ENCODE measurements at places on chromosomes 3 and 15.
A peak's percentile ranks its signal among the peaks of the same experiment; 100 is the strongest.

GRCh38 chr15:75360391-75360790, 8.0 kb downstream of the MAN2C1 start:
- peak; percentile 65 for DNase-seq

- DNase-seq, result peak; percentile 98
Observed at GRCh38 chr3:155890671-155891190, 20.3 kb downstream of the GMPS start.

DNA sequence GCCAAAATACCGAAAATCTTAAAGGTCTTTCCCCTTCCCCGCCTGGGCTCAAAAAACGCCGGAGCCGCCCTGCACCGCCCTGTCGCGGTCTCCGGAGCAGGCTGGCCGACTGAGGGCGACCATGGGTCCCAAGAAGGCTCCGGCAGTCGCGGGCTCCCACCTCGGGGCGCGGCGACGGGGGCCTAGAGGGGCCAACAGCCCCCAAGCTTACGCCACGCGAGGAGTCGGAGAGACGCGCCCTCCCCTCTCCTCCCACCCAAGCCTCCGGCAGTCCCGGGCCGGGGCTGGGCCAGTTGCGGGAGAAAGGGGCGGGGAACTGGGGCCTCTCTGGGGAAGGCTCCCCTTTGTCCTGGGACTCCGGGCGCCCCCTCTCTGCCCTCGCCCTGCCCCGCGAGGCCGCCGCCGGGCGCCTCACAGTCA, 69.2 kb downstream of the GOLGA8B start:
- DNase-seq, result peak; percentile 15

- peak; percentile 50 for DNase-seq
Observed at GRCh38 chr3:9769426-9770275, at the start of gene CAMK1. TSS of gene CAMK1 (minus strand) at chr3:9769947. CDS start at chr3:9767749, 2,198 bp downstream.

DNA sequence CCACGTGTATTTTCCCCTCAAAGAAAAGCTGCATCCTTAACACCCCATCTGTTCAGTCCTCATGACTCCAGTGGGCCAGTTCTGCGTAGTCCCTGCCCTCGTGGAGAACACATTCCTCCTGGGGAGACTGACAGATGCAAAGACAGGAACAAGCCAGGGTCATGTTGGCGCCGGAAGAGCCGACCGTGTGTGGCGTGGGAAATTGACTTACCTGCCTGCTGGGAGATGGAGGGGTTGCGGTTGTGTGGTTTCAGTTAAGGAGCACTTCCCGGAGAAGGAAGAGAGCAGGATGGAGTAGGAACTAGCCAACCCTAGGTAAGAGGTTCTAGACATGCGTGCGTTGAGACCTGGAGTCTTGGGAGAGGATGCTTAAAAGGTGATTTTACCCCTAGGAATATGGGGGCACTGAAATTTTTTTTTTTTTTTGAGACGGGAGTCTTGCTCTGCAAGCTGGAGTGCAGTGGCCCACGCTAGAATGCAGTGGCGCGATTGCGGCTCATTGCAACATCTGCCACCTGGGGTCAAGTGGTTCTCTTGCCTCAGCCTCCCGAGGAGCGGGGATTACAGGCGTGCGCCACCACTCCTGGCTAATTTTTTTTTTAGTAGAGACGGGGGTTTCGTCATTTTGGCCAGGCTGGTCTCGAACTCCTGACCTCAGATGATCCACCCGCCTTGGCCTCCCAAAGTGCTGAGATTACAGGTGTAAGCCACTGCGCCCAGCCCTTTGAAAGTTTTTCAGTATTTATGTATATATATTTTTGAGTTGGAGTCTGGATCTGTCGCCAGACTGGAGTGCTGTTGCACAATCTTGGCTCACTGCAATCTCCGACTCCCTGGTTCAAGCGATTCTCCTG, 1.4 kb downstream of the VHL start:
- no peak for DNase-seq

DNA sequence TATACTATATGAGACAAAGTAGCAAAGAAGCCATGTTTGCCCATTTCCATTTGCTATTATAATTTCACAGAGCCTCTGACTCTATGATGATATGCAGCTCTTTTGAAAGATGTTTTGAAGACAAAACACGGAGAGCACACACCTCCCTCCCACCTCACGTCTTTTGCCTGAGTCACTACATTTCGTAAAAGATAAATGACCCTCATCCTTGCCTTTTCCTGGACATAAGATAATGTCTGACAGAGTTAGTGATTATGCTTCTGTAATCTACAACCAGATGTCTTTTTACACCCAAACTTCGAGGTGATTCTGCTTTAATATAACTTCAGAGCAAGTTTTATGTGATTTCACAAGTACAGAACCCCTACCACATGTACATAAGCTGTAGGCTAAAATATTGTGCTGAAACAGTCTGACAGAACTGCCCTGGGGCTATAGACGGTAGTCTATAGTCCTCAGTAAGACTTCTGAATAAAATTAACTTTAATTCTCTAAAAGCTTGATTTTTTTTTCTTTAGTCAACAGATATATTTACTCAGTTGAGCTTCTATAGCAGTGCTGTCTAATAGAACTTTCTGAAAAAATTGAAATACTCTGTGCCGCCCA, 99.9 kb downstream of the CD200R1L start:
- DNase-seq, result no peak

DNA sequence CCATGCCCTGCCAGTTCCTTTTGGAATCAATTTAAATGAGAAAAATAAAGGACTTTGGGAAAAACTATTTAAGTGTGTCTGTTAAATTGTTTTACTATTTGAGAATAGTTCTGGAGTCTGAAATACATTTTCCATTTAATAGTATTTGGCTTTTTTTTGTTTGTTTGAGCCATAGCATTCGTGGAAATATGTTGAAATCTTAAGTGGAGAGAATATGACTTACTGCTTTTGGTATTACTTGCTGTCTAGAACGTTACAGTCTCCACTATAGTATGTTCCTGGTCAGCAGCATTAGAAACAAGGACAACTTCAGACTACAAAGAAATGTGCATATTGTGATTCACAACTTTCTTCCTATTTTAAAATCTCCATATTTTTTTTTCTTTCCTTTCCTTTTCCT, 179.4 kb downstream of the GHSR start:
- DNase-seq, result no peak

DNA sequence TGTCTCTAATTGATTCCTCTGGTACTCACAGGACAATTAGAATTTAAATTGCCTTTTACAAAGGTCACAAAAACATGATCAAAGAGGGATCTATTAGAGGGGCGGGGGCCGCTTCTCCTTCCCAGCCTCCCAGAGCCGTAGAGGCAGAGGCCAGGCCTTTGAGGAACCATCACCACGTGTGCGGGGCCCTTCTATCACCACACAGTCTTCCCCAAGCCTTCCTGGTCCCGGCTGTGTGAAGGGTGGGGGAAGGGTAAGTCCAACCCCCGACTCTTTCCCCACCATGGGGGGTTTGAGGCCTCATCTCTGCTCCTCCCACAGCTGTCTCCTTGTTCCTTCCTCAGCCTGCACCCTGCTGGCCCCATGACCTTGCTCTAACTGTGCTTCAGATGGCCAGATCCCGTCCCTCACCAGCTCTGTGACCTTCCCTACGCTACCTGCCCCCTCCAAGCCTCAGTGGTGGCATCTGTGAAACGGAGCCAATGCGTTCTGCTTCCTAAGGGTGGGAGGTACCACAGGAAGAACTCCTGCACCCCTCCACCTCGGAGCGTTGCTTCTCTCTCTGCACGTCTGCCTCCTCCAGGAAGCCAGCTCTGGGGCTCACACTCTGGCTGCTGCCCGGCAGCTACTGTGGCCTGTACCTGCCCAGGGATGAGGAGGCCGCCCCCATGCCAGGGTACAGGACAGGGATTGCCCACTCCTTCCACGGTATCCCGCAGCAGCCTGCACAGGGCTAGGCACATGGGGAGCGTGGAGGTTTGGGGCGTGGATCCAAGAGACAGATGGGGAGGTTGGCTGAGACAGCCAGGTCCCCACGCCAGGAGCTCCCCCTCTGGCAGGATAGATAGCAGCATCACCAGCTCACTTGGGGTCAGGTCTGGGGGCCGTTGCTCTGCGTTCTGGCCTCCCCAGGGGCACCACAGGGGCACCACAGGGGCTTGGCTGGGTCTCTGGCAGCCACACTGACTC, 83.8 kb downstream of the LINGO1 start:
- DNase-seq, result no peak

DNA sequence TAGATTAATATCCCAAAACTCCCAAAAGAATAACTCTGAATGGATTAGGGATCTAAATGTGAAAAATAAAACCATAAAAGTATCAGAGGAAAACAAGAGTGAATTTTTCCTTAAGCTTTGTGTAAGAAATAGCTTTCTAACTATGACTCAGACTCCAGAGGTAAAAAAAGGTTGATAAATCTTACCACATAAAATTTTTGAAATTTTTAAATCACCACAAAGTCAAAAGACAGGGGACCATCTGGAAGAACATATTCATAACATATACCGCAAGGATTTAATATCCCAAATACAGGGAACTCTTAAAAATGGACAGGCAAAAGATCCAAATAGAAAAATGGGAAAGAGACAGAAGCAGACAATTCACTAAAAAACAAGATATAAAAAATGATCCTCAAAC, 145.0 kb downstream of the ARNT2 start:
- no peak for DNase-seq

GRCh38 chr3:158430448-158430847, 140.5 kb upstream of the MLF1 start:
- DNase-seq, result no peak

DNA sequence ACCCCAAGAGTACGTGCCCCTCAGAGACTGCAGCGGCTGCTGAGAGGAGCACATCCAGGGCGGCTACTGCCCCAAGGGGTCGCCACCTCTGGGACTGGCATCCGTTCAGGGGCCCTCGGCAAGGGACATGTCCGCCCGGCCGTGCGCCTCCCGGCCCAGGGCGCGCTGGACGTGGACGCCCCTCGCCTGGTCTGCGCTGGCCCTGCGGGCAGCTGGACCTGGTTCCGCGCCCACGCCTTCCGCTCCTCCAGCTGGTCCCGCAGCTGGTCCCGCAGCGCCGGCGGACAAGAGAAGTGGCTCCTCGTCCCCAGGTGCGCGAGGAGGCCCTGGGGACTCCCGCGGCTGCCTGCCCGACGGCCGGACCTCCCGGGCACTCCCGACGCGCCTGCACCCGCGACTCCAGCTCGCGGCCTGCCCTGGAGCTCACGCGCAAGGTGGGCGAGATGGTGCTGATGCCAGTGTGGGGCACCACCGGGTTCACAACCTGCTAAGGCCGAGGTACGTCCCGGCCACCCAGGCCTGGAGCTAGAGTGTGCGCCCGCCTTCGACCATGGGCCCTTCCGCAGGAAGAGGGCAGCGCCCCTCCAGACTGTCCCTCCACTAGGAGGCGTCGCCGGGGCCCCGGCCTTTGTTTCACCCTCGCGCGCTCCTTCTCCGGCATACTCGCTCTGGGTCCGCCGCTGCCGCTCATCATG, 14.4 kb upstream of the GP9 start:
- DNase-seq, result no peak

DNA sequence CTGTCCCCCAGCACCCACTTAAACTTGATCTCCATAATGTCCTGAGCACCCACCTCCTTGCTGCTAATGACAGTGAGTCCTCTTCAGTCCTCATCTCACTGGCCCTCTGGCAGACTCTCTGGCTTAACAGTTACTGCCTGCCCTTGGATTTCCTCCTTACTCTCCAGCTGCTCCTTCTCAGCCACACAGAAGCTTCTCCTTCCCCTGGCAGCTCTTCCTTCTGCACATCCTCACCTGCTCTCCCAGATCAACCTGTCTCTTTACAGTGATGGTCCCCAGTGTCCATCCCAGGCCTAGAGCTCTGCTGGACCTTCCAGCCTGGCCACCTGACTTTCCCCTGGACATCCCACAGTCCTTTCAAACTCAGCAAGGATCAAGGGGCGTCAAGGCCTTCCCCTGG, 47.4 kb upstream of the SMAD3 start:
- no peak for DNase-seq

DNA sequence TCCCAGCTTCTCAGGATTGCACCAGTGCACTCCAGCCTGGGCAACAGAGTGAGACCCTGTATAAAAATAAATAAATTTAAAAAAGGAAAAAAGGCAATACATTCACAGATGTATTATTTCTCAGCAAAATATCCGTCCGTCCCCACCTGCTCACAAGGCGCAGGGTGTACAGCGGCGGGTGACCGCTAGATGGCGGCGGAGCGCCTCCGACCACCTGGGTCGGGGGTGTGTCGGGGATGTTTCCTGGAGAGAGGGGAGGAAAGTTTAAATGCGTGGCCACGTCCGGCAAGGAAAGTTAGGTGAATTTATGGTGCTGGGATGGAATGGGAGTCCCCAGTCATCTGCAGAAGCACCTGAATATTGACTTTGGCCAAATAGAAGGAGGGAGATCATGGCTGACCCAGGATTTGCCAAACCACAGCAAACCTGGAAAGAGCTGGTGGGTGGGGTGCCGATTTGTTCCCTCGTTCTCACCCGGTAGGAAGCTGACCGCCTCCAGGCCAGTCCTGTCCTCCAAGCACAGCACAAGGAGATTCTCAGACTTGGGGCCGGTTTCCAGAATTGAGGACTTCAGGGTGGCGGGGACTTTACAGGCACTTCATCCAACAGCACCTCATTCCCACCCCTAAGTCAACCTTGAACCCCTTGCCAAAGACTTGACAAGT, 88.3 kb downstream of the TMEM266 start:
- peak; percentile 25 for DNase-seq

- no peak for DNase-seq
Observed at GRCh38 chr15:77457905-77458265, 37.2 kb downstream of the HMG20A start.

- peak; percentile 51 for DNase-seq
Observed at GRCh38 chr3:44762170-44762677, 630 bp downstream of the KIF15 start.

DNA sequence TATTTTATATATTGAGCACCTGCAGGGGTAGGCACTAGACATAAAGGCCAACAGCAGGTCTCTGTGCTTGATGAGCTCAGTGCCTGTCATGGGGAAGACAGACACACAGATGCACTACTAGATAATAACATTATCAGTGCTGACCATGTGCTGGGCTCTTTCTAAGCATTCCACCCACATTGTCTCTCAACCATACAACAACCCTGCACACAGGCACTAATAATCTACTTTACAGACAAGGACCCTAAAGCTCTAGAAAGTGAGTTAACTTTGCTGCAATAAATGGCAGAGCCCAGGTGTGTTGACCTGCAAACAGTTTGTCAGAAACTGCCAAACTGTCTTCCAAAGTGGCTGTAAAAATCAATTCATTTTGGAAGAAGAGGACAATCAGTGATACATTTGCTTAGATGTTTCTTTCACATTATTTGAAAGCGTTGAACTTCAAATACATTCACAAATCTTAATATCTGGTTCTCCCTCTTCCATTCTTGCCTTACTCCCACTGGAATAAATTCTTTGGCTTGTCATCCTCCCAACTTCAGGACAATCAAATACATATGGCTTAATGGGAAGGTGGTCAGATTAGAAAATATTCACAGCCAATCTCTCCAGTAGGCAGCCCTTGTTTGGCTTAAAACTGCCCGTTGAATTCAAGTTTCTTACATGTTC, 11.0 kb upstream of the PP2D1 start:
- peak; percentile 98 for DNase-seq

DNA sequence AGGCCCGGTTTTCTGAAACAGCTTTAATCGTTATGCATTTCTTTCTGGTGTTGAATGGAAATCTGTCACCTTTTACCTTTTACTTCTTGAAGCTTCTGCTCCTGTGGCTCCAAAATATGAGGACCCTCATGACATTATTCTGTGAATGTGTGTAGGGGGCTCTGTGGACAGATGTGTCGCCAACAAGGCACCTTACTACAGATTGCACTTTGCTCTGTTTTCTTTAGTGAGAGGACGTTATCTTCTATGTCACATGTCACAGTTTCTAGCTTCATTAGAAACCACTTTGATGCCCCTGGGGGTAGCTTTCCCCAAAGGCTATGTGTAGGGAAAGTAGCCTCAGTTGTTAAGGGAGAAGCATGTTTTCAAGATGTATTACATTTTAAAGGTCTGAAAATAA, 195.6 kb downstream of the ZNF621 start:
- no peak for DNase-seq

Measured in hematopoietic multipotent progenitor cell treated with erythropoietin and hydrocortisone succinate and interleukin-3 and kit ligand, for 8 days (in vitro differentiated cells).